ENCODE measurements at places on chromosomes 12 and 14.

- no peak for DNase-seq
Observed at GRCh38 chr12:114443607-114444421, 37.9 kb upstream of the TBX5 start.

DNA sequence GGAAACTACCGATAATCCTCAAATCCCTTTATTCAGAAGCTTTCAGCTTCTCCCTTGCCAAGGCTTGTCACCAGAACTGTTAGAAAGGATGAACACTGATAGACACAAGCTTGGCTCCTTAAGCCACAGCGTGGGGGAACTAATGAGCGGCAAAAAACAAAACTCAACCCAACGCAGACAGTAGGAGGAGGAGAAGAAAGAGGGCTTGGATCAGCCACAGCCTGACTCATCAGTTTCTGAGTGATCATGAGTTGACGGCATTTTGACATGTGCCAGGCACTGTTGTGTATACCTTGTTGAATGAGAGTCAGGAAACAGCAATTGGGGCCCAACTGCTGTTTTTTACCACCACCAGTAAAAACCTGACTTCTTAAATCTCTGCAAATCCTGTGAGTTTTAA lies 23.7 kb downstream of the PLXNC1 start:
- DNase-seq = no peak

GRCh38 chr12:53171725-53172329 lies 8.7 kb upstream of the ZNF740 start:
- DNase-seq = no peak

DNA sequence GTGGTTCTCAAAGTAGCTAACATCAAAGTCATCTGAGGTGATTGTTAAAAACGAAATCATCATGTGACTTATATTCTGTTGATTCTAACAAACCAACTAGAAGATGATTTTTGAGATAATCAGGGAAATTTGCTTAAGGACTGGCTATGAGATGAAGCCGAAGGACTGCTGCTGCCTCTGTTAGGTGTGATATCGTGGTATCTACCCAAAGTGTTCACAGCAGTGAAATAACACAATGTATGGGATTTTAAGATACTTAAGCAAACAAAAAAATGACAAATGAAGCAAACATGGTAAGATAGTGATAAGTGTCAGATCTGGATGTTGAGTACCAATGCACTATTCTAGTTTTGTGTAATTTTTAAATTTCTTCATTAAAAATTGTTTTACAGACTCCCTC lies 59.1 kb downstream of the GXYLT1 start:
- DNase-seq = no peak

GRCh38 chr12:59086126-59086525 lies 165.8 kb upstream of the LRIG3 start:
- DNase-seq = no peak

DNA sequence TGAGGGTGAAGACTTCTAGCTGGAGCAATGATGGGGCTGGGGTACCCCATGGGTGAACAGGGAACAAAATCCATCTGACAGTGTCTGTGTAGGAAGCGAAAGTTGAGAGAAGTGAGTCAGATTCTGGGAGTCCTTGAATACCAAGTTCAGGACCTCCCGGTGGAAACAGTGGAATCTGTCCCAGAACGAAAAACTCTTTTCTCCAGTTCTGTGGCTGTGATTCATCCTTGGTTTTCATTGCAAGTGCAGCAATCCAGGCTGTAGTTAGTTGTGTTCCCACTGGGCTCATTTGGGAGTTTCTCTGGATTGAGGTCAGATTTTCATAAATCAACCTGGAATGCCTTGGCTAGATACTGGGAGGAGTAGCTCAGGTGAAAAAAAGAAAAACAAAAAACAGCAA lies 120.7 kb downstream of the C12orf75 start:
- DNase-seq = no peak

DNA sequence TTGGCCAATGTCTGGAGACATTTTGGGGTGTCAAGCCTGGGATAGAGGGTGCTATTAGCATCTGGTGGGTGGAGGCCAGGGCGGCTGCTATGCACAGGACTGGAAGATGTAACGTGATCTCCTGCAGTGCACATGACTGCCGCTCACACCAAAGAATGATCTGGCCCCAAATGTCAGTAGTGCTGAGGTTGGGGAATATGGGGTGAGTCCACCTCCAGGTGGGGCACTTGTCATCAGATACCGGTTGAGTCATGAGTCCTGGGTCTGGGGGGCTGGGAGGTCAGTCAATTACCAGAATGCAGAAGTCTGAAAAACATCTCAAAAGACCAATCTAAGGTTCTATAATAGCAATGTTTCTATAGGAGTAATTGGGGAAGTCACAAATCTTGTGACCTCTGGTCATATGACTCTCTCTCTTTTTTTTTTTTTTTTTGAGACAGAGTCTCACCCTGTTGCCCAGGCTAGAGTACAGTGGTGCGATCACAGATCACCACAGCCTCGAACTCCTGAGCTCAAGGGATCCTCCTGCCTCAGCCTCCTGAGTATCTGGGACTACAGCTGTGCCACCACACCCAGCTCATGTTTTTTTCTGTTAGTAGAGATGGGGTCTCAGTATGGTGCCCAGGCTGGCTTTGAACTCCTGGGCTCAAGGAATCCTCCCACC lies 6.0 kb upstream of the SDSL start:
- DNase-seq = no peak

DNA sequence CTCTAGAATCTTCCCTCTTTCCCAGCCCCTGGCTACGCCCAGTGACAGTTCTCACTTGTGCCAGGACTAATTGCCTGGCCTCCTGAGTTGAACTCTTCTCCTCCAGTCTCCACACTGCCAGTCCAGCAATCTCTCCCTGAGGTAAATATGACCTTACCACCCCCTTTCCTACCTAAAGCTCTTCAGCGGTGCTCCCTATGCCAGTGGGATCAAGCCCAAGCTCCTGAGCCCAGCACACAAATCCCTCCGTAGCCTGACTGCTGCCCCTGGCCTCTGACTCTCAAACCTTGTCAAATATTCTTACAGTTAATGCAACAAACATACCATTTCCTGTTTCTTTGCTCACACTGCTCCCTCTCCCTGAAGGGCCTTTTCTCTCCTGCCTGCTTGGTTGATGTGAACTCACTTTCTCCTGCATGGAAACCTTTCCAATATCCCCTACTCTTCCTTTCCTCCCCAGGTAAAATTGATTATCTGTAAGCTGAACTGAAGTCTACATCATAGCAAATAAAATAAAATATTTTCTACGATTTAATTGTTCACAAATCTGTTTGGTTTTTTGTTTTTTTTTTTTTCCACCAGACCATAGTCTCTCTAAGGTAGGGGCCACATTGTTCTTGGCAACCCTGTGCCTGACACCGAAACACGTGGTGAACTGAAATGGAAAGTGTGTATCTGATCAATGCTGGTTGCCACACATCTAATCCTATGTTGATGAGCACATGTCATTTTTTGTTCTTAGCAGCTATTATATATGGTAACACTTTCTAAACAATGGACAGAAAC lies 147.5 kb downstream of the SLC38A6 start:
- DNase-seq = no peak

DNA sequence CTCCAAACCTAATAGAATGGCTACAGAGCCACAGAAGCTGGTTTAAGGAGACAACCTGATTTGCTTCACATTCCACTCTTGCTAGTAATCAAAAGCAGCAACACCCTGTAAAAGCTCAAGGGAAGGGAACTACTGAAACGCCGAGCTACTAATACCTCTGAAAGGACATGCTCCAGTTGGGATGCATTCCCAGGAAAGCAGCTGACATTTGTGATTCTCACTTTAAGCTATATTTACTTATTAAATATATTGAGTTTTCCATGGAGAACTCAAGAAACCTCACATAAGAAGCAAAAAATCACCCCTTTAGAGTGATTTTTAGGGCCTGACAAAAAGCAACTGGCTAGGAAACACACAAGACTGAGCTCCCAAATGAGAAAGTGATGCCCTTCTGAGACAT lies 1073.0 kb upstream of the FLRT2 start:
- no peak for DNase-seq

GRCh38 chr12:68905733-68906132 lies 27.2 kb downstream of the CPM start:
- no peak for DNase-seq

GRCh38 chr12:51395283-51396230 lies 4.4 kb upstream of the GALNT6 start:
- DNase-seq = no peak

GRCh38 chr12:65658360-65658759 lies 165.9 kb upstream of the HMGA2 start:
- DNase-seq = no peak

DNA sequence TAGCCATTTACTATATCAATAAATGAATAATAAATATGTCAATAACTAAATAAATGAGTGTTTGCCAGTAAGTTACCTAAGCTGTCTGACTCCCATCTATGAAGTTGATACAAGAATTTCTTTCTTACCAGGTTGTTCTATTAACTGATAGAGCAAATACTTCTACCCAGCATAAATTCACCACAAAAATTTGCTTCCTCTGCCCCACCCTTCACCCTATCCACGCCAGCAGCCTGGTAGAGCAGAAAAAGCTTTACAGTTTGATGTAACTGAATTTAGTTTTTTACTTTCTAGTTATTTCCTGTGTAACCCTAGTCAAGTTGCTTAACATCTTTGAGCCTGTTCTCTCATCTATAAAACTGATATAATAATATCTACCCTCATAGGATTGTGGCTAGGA lies 94.9 kb upstream of the SLC16A7 start:
- no peak for DNase-seq

GRCh38 chr12:109943811-109944210 lies 43.7 kb downstream of the TCHP start:
- DNase-seq = no peak

GRCh38 chr12:127479256-127479655 lies 787.7 kb upstream of the TMEM132C start:
- DNase-seq = no peak

GRCh38 chr12:24595652-24596235 lies 353.2 kb downstream of the BCAT1 start:
- DNase-seq = no peak

DNA sequence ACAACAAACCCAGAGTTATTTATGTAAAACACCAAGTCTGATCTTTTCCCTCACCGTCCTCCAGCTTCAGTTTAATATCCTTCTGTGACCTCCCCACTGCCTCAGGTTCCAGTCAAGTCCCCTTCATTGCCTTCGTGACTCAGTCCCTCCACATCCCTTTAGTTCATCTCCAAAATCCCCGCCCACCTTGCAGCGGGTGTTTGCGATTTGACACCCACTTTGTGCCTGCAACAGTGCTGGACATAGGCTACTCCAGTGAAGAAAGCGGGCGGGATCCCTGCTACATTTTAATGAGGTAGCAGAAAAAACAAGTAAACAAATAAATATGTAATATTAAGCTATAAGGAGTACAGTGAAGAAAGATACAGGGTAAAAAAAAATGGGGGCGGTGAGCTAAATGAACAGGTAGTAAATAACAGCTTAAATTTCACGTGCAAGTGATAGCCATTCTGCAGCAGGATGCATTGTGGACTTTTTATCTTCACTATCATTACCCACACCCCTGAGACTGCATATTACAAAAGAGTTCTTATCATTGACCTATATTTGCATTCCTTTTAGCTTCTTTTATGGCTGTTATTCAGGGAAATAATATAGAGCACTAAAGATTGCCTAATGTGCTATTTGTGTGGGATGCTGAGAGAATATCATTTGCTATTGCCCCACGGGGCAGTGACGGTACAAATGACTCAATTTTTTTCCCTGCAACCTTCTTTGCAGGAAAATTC lies 222.8 kb upstream of the NUDT4 start:
- DNase-seq = no peak

DNA sequence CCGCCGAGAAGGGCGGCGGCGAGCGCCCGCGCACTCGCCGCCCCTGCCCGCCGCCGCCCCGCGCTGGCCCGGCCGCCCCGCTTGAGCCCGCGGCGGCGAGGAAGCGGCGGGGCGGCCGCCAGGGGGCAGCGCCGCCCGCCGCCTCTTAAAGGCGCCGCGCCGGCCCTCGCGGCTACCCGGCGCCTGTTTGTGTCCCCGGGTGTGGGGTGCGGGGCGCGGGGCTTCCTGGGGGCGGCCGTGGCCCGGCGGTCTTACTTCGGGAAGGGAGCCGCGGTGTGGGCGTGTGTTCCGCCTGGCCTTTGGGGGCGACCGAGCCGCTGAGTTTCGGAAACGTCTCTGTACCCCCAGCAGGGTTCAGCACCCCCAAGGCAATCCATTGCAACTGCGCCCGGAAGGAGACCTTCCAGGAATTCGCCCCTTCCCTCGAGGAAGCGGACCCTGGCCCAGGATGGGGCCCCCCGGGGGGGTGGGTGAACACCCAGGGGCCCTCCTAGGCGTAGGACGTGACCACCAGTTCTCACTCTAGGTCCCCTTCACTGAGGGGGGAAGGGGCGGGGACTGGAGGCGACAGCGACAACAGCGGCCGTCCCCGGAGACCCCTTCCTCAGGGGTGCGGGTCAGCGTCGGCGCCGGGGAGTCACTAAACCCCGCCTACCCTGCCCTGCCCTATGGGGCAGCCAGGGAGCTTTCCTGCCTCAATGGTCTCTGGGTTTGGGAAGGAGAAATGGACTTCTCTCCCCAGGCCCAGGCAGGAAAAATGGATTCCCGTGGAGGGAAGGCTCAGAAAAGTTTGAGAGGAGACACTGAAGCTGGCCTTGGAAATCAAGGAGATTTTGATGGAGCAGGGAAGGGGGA lies at the start of gene ITPK1:
ITPK1 (minus strand) TSS at position 105 of the 855 bp plus-strand sequence. CDS start 762 bp downstream, outside the sequence.
- DNase-seq = no peak

DNA sequence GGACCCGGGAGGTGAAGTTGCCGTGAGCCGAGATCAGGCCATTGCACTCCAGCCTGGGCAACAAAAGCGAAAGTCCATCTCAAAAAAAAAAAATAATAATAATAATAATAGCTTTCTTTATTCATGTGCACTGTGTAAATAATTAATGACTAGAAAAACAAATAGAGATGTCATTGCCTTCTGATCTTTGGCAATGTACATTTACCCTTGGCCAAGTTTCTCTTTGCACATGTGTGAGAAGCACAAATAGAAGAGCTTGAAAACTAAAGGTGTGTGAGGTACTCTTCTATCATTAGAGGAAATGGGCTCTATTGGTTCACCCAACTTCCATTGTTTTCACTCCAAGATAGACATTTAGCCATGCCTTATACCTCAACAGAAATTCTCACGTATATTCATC lies 170.1 kb upstream of the PDZRN4 start:
- DNase-seq = no peak

DNA sequence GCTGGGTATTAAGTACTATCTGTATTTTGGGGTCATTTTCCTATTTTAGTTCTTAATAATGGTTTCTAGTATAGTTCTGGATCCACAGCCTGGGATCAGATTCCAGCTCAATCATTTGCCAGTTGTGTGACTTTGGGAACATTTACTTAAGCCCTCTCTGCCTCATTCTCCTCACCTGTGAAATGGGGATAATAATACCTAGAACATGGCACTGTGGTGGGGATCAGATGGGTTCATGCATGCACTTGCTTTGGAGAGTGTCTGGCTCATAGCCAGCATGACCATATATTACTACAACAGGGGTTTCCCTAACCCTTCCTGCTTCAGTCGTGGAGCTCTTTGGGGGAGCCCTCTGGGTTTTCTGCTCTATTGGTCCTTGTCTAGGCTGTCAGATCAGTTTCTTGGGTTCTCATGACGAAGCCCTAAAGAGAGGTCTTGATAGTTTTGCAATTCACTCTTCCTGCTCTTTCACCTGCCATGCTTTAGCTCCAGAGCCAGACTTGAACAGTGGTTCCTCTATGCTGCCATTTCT lies 34.1 kb upstream of the SMOC1 start:
- DNase-seq = no peak

Measured in type B pancreatic cell (in vitro differentiated cells).